ENCODE measurements at places on chromosomes 3 and 15.
A peak's percentile ranks its signal among the peaks of the same experiment; 100 is the strongest.

DNA sequence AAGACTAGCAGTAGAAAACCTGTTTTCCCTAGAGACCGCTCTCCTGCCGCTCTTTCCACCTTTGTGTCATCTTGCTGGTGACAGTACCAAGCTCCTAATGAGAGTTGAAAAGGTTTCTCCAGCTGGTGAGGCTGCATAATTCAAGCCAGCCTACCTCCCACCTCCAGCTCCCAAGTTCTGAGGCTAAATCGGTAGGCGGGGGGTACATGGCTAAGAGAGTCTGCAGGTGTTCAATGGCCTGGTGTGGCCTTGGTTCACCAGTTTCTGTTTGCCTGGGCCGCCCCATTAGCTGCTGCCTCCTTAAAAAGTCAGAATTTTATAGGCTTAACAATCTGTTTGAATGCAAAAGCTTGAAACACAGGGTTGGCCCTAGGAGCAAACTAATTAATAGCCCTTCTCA is 262.8 kb downstream of the SLCO3A1 start:
- DNase-seq: no peak

DNA sequence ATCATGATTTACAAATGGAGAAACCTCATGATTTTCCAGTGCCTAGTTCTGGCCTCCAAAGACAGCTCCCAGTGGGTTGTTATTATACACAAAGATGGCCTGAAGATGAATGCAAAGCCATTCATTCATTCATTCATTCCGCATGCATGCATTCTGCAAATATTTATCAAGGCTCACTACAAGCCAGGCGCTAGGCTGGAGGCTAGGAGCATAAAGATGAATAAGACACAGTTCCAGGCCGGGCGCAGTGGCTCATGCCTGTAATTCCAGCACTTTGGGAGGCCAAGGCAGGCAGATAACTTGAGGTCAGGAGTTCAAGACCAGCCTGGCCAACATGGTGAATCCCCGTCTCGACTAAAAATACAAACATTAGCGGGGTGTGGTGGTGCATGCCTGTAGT is 2.4 kb upstream of the PSMD2 start:
- DNase-seq: no peak

DNA sequence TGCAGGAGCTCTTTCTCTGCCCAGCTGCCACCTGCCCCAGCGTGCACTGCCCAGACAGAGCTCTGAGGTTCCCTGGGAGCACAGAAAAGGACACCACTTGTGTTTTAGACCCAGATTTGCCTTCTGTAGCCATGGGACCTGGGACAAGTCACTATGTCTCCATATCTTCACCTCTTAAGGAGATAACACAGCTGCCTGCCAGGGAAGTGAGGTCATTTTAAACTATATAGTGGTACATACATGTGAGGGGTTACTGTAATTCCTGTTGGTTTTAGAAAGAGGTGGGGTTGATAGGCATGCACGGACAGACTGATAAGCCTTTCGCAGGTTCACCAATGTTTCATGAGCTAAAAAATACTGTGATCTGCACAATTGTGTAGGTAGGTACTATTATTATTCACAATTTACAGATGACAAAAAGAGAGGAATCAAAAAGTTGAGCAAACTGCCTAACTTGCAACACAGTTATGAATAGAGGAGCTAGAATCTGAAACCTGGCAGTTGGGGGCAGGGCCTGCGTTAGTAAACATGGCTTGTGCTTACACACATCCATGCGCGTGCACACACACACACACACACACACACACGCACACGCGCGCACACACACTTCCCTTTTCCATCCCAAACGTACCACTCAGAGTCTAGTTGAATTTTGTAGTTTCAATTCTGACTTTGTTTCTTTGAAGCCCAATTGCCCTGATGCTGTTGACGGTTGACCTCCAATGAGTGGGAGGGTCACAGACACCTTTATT is 193.6 kb downstream of the FAM43A start:
- DNase-seq: no peak

DNA sequence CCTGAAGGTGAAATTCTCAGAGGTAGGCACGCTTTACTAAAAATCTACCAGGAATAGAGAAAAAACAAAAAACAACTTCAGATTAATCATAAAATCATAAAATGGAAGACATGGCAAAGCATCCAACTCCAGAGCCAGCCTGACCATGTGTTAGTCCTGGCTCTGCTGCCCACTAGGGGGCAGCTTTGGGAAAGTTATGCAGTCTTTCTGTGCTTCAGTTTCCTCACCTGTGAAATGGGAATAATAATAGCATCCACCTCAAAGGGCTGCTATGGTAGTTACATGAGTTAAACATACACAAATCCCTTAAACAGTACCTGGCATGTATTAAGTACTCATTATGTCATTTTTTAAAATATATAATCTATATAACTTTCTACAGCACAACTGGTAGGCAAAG is 52.3 kb downstream of the WNT5A start:
- DNase-seq: peak; percentile 19

DNA sequence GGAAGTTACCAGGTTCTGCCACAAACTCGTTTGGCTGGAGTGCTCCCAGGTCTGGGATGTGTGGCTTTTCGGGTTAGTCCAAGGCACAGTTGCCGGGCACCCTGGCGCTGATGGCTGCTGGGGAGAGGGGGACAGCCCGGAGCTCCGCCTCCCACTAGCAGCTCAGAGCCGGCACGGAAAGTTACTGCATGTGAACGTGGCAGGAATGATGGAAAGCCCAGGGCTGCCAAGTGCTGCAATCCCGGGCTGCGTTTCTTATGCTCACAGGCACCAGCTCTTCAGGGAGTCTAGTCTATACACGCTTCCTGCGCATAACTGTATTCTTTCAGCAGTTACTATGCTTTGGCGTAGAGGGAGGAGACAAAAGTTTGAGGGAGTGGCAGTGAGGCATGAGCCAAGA is 141.8 kb upstream of the ICE2 start:
- peak; percentile 39 for DNase-seq

- DNase-seq: no peak
Measured at GRCh38 chr15:31306426-31307269, 20.0 kb upstream of the KLF13 start.

- DNase-seq: peak; percentile 4
Measured at GRCh38 chr3:80018375-80018774, 250.6 kb upstream of the ROBO1 start.

DNA sequence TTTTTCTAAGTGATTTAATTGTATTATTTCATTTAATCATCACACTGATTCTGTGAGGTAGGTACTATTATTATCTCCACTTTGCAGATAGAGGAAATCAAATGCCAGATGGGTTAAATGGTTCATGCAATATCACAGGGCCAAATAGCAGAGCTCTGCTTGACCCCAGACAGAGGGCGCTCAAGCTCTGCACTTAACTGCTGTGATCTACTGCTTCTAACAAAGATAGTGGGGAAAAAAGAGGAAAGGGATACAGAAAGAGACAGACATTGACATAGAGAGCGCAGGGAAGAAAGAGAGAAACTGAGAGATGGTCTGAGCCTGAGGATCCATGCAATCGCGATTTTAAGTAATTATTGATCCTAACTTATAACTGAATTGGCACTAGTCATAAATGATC is 279.1 kb upstream of the THRB start:
- DNase-seq: peak; percentile 74

DNA sequence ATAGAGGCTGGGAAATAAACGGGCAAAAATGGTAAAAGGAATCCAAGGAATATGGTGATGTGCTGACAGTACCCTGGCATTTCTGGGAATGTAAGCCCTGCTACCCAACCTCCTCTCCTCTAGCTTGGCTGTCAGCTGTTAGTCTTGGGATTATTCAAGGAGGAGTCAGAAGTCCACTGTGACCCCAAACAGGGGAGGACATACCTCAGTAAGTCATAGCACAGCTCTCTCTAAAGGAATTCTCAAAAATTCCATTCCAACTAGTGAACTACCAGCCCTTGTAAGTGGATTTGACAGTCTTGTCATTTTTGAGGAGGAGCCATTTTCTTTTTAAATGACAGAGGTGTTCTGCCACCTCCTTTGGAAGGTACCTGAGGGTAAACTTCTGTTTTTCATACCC is 207.5 kb downstream of the PDCD6IP start:
- peak; percentile 92 for DNase-seq

- DNase-seq: no peak
Measured at GRCh38 chr3:149369991-149370866, 7.2 kb downstream of the TM4SF1 start.

- DNase-seq: no peak
Measured at GRCh38 chr15:71512682-71513006, 297.7 kb upstream of the NR2E3 start.

- DNase-seq: no peak
Measured at GRCh38 chr3:107493134-107493533, 29.6 kb upstream of the BBX start.
